ENCODE measurements at places on chromosomes 7 and 10.

DNA sequence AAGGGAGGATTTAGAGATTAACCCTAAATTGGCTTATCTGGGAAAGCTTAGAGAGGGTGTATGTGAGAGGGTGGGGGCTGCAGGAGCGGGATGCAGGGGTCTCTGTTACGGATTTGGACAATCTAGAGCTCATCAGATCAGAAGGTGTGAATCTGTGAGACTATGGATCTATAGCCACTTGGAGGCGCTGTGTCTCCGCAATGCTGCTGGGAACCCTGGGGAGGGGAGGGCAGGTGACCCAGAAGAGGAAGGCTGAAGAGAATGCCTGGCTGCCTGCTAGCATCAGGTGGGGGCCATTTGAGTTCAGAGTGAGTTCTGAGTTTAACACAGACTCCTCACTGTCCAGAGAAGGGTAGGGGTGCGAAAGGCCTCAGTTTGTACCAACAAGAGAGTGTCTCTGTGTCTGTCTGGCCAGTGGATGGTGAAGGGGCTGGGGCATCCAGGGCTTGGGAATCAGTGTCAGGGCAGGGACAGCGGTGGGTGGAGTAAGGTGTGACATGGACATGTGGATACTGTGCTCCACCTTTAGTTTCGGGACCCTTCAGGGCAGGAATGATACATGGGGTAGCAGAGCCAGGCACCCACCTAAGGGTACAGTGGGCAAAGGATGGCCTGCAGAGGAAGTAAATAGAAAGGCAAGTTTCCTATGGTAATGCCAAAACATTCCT lies 187.3 kb upstream of the PRSS58 start:
- DNase-seq, result no peak

DNA sequence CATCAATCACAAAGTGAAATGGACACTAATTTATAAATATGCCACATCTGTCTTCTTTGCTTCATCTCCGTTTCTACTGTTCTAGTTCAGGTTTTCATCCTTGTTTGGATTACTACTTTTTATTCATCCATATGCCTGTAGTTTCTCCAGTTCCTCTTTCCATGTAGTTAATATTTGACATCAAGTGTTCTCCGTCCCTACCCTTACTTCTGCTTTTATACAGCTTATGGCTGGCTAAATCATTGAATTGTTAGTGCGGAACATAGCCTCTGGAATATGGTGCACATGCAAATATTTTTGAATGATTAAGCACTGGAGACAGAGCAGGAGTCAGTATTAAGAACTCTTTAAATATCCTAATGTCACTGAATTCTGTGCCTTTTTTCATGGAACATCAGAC lies 230.0 kb upstream of the PPP1R3A start:
- no peak for DNase-seq

DNA sequence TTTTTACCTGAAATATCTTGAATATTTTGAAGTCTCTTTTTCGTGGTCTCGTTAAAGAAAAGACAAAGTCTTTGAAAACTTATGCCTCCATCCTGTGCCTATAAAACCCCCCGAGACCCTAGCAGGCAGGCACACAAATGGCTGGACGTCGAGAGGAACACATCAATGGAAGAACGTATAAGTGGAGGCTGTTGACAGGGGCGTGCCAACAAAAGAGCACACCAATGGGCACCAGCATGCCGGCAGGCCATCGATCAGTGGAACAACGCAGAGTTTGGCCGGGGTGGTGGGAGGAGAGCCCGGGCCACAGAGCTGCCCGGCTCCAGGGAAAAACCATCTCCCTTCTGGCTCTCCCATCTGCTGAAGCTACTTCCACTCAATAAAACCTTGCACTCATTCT lies 24.7 kb downstream of the ENKUR start:
- DNase-seq, result no peak

GRCh38 chr10:24533981-24534380 lies 189.7 kb downstream of the ARHGAP21 start:
- DNase-seq, result no peak

- DNase-seq, result no peak
Measured at GRCh38 chr10:13563481-13564445, 23.0 kb upstream of the PRPF18 start.

DNA sequence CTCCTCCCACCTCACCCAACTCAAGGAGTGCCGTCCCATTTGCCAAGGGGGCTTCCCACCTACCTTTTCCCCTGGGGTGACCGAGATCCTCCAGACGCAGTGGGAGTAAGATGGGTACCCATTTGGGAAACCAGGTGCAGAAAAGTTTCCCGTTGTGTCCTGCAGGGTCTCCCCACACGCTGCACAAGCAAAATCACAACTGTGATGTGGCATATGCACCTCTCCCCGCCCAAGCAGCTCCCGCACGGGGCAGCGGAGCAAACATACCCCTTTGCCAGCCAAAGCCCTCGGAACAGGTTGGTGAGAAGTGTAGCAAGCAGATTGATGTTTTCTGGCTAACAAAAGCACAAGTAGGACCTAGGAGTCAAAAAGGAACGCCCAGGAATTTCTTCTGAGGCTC lies 51.5 kb upstream of the OPALIN start:
- DNase-seq, result no peak

- DNase-seq, result no peak
Measured at GRCh38 chr10:73875139-73875475, 752 bp upstream of the CAMK2G start.

GRCh38 chr10:4081685-4082111 lies 296.7 kb upstream of the KLF6 start:
- DNase-seq, result no peak

DNA sequence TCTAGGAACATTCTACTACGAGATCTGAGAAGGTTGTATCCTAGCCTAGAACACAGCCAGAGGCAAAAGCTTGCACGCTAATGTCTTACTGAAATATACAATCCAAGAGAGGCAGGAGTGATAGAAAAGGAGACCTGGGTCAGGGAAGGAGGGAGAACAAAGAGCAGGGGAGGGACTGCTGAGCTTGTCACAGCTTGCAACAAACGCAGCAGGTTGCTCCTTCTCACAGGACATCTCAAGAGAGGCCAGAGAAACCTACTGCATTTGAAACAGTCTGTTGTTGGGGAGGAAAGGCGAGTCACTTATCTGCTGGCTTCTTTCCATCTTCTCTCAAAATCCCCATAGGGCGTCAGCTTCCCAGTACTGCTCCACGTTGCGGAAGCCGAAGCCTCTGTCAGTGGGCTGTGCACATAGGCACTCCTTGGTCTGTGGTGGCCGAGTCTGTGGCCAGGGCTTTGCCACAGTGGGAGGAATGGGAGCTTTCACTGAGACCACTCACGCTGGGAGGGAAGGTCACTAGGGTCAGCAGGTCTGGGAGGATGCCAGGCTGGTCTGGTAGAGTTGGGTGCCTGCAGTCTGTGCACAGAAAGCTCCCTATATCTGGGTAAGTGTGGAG lies 25.8 kb upstream of the GPNMB start:
- no peak for DNase-seq

DNA sequence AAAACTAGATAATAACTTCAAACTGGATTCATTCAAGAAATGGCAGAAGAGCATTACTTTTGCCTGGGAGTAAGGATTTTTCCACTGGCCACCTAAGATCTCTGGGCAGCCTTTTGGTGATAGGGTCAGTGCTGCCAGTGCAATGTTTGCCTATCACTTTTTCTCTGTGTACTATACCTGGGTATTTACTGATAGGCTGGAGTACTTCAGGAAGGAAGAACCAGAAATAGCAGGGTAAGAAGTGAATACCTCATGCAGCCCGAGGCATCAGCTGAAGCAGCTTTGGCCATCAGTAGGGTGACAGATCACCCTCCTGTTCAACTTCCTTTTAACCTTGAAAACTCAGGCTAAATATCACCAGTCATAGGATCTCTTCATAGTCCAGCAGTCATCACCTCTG lies 5.5 kb upstream of the PAPSS2 start:
- no peak for DNase-seq

DNA sequence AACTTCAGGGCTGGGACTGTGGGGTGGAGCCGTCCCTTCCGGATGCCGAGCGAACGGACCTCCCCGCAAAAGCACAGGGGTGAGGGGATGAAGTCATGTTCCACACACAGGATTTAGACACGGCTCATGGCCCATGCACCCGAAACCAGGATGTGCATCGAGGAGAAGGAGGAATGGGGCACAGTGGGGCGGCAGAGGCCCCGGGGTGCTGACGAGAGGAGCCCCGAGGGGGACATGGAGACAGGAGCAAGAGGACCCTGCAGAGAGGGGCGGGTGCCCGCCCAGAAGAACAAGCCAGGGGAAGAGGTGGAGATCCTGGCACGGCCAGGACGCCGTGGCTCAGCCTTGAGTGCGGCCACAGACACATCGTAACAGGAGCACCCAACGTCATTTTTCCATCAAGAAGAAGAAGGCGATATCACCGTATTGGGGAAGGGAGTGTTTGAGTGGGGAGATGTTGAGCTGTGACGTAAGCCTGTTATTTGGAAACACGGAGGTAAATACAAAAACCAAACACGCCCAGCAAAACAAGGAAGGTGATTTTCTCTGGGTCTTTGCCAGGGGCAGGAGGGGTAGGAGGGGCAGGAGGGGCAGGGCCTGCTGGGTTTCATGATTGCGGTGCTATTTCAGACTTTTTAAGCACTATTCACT lies 25.3 kb upstream of the FOXL3 start:
- DNase-seq, result no peak

GRCh38 chr10:28945959-28946358 lies 268.6 kb downstream of the BAMBI start:
- no peak for DNase-seq

GRCh38 chr7:46229409-46229808 lies 308.3 kb upstream of the IGFBP3 start:
- DNase-seq, result no peak

GRCh38 chr10:15229268-15229667 lies 60.8 kb upstream of the NMT2 start:
- DNase-seq, result no peak

Measured in stimulated activated CD4-positive, alpha-beta T cell treated with anti-CD3 and anti-CD28 coated beads, Interleukin-12 subunit alpha, Interleukin-12 subunit beta, amount 100 ng/mL, for 24 hours (primary cell).